ENCODE measurements at places on chromosomes 3 and 15.

DNA sequence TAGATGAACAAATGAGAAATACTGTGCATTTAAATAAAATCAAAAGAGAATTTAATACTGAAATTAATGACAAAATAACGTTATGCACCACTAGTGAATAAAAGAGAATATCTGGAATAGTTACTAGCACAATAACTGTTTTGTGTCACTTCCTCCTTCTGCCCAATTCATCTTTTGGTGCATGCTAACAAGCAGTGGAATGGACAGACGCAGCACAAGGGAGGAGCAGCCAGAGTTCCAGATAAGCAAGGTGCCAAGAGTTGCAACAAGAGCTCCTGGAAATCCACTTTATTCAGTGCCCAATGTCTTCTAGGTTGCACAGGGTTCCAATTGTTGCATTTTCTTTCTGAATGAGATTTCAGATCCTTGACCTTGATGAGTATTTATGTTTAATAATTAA lies 66.5 kb upstream of the PLXND1 start:
- DNase-seq = no peak

- no peak for DNase-seq
These were observed 86.9 kb upstream of the RASGRP1 start for GRCh38 chr15:38651328-38652038.

GRCh38 chr3:63333815-63334214 lies 55.7 kb downstream of the SYNPR start:
- peak; percentile 28 for DNase-seq

DNA sequence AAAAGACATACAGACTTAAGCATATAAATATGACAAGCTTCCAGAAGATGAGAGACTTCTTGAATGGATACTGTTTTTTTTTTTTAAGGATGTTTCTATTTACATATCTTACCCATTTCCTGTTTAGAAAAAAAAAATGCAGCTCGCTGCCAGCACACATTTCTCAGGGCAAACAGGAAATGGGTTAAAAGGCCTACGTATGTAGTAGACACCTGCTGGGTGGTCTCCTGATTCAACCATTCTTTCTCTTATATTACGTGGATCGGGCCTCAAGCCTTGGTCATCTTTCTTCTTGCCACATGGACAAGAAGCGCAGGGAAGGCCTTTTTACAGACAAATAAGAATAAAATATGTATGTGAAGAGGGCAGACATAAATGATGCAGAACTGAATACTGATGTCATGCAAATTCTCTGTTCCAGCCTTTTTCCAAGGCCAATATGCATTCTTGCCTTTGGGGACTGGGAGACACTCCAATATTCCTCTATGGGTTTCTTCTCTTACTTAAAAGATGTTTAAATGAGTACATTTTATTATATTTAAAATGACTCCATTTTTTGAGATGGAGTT lies 35.0 kb upstream of the TJP1 start:
- peak; percentile 78 for DNase-seq

DNA sequence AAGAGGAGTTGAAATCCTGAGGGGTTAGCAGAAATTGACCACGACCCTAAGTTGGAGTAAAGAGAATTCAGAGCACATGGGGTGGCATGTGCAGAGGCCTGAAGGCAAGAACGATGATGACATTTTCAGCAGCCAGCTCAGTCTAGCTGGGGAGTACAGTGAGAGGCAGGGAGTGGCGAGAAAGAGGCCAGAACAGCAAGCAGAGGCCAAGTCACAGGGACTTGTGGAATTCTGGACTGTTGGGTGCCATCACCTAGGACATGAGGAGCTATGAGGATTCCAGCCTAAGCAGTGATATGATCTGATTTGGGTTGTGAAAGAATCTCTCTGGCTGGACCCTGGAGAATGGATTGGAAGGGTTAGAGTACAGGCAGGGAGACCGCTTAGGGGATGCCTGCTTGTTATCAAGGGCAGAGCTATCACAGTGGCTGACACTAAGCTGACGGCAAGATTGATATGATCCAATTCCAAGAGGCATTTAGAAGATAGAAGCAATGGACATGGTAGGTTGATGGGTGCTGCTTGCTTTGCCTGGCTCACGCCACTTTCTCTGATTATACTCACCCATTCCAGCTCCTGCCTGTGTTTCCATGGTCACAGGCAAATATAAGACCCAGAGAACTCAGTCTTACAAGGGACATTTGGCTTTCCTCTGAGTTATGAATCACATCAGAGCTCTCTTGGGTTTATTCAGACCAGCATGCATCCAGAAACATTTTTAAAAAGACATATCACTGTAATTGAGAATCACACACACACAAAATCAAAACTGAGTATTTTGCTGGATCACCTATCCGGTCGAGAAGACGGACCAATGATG lies 66.4 kb downstream of the LRTM1 start:
- DNase-seq = no peak

- DNase-seq = no peak
These were observed 6.2 kb upstream of the CLASP2 start for GRCh38 chr3:33724256-33724655.
